T-helper 1 cell (primary cell): ENCODE measurements at places on chromosomes 3 and 15.

GRCh38 chr3:115208066-115208750, 61.1 kb upstream of the ZBTB20 start:
- no peak for DNase-seq

GRCh38 chr3:88713233-88713691, 394.2 kb upstream of the EPHA3 start:
- no peak for DNase-seq

DNA sequence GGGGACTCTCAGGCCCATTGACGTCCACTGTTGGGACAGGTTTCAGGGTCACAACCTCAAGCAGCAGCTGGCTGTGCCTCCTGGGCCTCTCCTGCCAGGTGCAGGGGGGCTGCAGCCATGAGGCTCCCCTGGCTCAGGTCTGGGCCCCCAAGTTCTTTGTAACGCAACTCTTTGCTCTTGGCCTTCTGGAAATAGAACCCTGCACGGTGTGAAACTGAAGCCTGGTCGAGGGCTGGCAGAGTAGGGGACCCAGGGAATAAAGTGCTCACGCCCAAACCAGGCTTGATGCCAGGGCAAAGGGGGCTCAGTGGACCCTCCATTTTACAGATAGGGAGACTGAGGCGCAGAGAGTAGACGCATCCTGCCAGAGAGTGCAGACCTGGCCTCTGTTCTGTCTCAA, 771 bp downstream of the CALML4 start:
- DNase-seq = no peak

DNA sequence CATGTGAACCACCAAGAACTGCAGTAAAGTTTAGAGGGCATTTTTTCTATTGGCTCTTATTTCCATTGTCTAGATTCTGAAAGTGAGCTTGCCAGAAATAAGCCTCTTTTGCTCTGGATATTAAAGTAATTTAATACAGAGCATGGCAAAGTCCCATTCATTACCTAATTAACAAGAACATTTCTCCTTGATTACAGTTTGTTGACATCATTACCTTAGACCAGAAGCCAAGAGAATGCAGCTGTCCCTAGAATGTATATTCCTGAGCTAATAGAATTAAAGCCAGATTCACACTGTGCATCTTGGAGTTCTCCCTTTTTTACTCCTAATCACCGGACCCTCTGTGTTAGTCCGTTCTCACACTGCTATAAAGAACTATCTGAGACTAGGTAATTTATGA, 46.4 kb upstream of the TM4SF4 start:
- no peak for DNase-seq

GRCh38 chr3:15345608-15346137, 13.3 kb upstream of the SH3BP5 start:
- no peak for DNase-seq
